ENCODE measurements at places on chromosomes 7 and 10.

DNA sequence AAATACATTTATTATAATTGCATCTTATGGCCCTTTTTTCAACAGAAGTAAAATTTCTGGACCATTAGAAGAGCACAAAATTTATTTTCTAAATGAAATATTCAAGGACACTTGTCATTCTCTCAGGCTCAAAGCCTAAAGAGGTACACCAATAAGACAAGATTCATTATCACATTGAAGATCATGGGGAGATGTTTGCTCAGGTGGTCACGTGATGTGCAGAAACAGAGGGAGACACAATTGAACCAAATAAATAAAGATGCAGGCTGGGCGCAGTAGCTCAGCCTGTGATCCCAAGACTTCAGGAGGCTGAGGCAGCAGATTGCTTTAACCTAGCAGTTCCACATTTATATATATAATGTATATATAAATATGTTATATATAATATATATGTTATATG is 53.2 kb upstream of the TMEM254 start:
- H3K27me3 ChIP-seq = no peaks in the 10 kb centered on the region
- H3K27ac ChIP-seq = no peak overlapping the region
- H3K4me1 ChIP-seq = no peaks in the 10 kb centered on the region
- no peak for DNase-seq

GRCh38 chr10:25552283-25552919 is 377.6 kb downstream of the GPR158 start:
- H3K4me1 ChIP-seq = no peaks in the 10 kb centered on the region
- no peak for DNase-seq
- no peak overlapping the region for H3K27ac ChIP-seq

DNA sequence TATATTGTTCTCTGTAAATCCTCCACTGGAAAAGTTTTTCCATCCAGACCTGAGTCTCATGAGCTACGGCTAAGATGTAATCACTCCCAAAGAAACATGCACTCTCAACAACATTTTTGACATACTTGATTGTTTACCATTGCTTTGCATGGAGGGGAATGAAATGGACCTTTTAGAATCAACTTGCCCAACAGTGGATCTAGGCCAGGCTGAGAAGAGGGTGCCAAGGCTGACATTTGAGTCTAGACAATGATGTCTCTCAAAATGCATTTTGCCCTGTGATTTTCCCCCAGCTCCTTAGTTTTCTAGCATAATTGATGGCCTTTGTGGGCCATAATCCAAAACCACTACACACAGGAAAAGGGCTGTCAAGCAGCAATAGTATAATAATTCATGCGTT is 297.9 kb upstream of the KLF6 start:
- H3K4me3 ChIP-seq = no peak overlapping the region
- H3K36me3 ChIP-seq = no peaks in the 10 kb centered on the region
- no peaks in the 10 kb centered on the region for H3K27me3 ChIP-seq
- peak overlapping the region; percentile 60 for H3K27ac ChIP-seq

- no peaks in the 10 kb centered on the region for H3K4me1 ChIP-seq
- no peaks in the 10 kb centered on the region for H3K27me3 ChIP-seq
- H3K36me3 ChIP-seq = no peaks in the 10 kb centered on the region
Observed at GRCh38 chr10:68423522-68423921, 16.4 kb upstream of the RUFY2 start.

DNA sequence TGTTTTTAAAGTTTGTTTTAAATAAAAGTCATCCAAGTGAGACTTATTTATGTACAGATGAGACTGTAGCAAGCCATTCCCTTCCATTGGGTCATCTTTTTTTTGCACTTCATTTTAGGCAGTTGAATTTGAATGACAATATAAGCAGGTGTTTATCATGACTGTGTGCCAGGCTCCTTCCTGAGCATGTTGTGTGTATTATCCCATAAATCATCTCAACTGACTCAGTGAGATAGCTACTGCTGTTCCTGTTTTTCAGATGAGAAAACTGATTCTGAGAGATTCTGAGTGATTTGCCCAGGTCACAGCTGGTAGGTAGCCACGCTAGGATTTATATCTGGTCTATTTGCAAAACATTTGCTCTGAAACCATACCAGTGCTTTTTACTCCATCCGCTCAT is 11.7 kb downstream of the TMEM254 start:
- H3K27ac ChIP-seq = no peak overlapping the region
- no peaks in the 10 kb centered on the region for H3K4me1 ChIP-seq
- H3K27me3 ChIP-seq = no peaks in the 10 kb centered on the region
- H3K4me3 ChIP-seq = no peak overlapping the region
- DNase-seq = no peak
- no peaks in the 10 kb centered on the region for H3K36me3 ChIP-seq

GRCh38 chr10:110680273-110681020 is 36.3 kb downstream of the RBM20 start:
- no peaks in the 10 kb centered on the region for H3K4me1 ChIP-seq
- DNase-seq = no peak
- H3K27me3 ChIP-seq = peaks cover 4% of the 10 kb centered on the region
- H3K27ac ChIP-seq = no peak overlapping the region
- H3K4me3 ChIP-seq = no peak overlapping the region

- H3K36me3 ChIP-seq = no peaks in the 10 kb centered on the region
- H3K27ac ChIP-seq = no peak overlapping the region
- no peak overlapping the region for H3K4me3 ChIP-seq
- H3K4me1 ChIP-seq = no peaks in the 10 kb centered on the region
- H3K27me3 ChIP-seq = no peaks in the 10 kb centered on the region
- DNase-seq = no peak
Observed at GRCh38 chr7:157297185-157297584, 39.6 kb upstream of the DNAJB6 start.

DNA sequence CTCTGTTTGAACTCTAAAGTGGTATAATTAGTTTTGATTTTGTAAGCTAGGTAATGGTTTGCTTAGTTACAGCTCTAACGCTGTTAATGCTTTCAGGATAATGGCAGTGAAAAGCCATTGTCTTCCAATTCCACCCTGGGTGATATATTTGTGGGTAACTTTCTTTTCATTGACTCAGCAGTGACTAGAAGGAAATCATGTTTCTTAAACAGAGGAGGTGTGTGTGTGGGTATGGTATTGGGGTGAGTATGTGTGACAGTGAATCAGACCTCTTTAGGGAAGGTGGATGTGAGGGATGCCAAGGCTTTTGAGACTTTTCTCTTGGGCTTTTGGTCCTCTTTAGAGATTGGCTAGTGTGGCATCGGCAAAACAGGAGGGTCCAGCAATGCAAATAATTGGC is 13.6 kb downstream of the ENTPD7 start:
- no peaks in the 10 kb centered on the region for H3K27me3 ChIP-seq
- H3K36me3 ChIP-seq = no peaks in the 10 kb centered on the region
- peaks cover 6% of the 10 kb centered on the region for H3K4me1 ChIP-seq
- DNase-seq = no peak

DNA sequence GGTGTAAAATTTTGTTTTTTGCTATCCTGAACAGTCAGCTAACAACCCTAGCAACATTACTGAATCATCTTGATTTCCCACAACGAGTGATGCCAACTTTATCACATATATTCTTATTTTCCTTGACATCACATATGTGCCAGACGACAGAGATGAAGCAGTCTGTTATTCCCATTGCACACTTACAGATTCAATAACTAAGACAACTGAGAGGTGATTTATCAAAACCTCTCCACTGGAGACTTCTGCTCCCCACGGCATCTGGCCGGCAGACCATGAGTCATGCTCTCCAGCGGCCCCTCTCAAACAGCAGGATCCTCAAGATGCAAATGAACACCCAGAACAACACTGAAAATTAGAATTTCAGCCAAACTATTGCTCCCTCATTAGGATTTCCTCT is 57.1 kb downstream of the AMPH start:
- no peak overlapping the region for H3K27ac ChIP-seq
- H3K4me3 ChIP-seq = no peak overlapping the region
- DNase-seq = no peak
- H3K4me1 ChIP-seq = no peaks in the 10 kb centered on the region
- no peaks in the 10 kb centered on the region for H3K36me3 ChIP-seq

GRCh38 chr7:30525429-30525828 is 20.8 kb upstream of the GGCT start:
- H3K27ac ChIP-seq = peak overlapping the region; percentile 55
- peak; percentile 41 for DNase-seq
- no peak overlapping the region for H3K4me3 ChIP-seq
- no peaks in the 10 kb centered on the region for H3K27me3 ChIP-seq

GRCh38 chr10:74039561-74040145 is 41.7 kb downstream of the VCL start:
- no peak for DNase-seq
- H3K4me1 ChIP-seq = no peaks in the 10 kb centered on the region
- peak overlapping the region; percentile 38 for H3K27ac ChIP-seq

- H3K36me3 ChIP-seq = no peaks in the 10 kb centered on the region
- H3K27ac ChIP-seq = no peak overlapping the region
- no peak for DNase-seq
- H3K27me3 ChIP-seq = no peaks in the 10 kb centered on the region
- H3K4me3 ChIP-seq = no peak overlapping the region
Observed at GRCh38 chr10:104417637-104418292, 64.1 kb downstream of the CFAP58 start.

DNA sequence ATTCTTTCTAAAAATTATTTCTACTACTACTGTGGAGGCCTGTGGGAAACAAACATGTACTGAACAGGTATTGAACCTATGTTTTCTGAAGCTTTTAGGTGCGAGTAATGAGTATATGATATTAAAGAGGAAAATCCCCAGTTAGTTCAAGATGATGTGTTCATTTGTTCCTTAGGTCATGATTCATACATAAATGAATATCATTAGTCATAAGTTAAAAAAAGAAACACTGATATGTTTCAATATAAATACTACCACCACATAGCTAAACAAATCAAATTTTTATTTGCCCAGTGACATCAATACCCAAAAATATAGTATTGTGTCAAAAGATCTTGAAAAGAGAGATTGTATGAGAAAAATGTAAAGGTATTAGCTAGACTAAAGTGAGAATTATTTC is 210.7 kb upstream of the GNAI1 start:
- H3K4me3 ChIP-seq = no peak overlapping the region
- no peaks in the 10 kb centered on the region for H3K27me3 ChIP-seq
- no peak overlapping the region for H3K27ac ChIP-seq
- no peaks in the 10 kb centered on the region for H3K36me3 ChIP-seq

DNA sequence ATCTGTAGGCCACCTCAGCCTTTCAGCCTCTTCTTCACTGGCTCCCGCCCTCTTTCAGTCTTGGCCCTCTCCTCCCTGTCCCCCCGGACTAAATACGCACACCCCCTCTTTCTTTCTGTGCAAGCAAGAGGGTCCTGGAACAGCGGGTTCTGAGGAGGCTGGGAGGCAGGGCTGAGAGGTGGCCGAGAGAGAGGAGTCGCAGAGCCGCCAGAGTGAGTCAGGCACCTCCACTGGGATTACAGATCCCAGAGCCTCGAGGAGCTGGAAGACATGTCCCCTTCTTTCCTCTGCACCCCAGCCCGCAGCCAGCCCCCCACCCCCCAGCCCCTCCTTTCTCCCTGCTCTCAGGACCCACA is 182 bp downstream of the CCDC136 start:
- H3K27ac ChIP-seq = no peak overlapping the region
- H3K27me3 ChIP-seq = peaks cover 7% of the 10 kb centered on the region
- no peaks in the 10 kb centered on the region for H3K36me3 ChIP-seq
- peaks cover 11% of the 10 kb centered on the region for H3K4me1 ChIP-seq

DNA sequence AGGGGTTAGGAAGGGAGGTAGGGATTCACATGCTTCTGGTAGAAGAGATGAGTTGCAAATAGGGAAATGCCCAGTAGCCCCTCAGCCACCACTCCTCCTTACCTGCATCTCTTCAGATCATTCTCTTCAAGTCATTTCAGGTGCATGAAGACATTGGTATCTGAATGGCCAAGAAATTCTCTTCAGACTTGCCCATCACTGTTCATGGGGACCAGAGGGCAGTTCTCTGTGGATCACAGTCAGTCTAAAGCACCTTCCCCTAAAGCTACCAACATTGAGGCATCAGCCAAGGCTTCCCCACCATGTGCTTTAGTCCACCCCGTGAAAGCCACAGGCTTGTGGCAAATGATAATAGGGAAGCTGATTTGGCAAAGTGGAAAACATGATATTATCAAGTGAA is 319.4 kb upstream of the ZNF32 start:
- H3K27me3 ChIP-seq = no peaks in the 10 kb centered on the region
- H3K4me1 ChIP-seq = no peaks in the 10 kb centered on the region
- no peak for DNase-seq
- H3K36me3 ChIP-seq = no peaks in the 10 kb centered on the region
- no peak overlapping the region for H3K4me3 ChIP-seq

DNA sequence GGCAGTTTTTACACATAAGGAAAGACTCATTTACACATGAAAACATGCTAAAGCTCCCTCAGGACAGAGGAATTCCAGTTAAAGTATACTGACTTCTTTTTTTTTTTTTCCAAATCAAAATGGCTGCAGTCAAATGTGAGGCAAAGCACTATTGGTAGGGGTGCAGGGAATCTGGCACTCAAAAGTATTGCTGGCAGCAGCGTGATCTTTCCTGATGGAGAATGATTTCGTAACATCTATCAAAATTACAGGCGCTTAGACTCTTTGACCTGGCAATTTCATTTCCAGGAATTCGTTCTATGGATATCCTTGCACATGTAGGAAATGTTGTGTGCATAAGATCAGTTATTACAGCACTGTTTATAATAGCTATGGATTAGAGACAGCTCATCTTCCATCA is 65.7 kb downstream of the VSTM4 start:
- no peak for DNase-seq
- no peak overlapping the region for H3K27ac ChIP-seq
- H3K36me3 ChIP-seq = no peaks in the 10 kb centered on the region
- peaks cover 7% of the 10 kb centered on the region for H3K4me1 ChIP-seq
- H3K27me3 ChIP-seq = no peaks in the 10 kb centered on the region

DNA sequence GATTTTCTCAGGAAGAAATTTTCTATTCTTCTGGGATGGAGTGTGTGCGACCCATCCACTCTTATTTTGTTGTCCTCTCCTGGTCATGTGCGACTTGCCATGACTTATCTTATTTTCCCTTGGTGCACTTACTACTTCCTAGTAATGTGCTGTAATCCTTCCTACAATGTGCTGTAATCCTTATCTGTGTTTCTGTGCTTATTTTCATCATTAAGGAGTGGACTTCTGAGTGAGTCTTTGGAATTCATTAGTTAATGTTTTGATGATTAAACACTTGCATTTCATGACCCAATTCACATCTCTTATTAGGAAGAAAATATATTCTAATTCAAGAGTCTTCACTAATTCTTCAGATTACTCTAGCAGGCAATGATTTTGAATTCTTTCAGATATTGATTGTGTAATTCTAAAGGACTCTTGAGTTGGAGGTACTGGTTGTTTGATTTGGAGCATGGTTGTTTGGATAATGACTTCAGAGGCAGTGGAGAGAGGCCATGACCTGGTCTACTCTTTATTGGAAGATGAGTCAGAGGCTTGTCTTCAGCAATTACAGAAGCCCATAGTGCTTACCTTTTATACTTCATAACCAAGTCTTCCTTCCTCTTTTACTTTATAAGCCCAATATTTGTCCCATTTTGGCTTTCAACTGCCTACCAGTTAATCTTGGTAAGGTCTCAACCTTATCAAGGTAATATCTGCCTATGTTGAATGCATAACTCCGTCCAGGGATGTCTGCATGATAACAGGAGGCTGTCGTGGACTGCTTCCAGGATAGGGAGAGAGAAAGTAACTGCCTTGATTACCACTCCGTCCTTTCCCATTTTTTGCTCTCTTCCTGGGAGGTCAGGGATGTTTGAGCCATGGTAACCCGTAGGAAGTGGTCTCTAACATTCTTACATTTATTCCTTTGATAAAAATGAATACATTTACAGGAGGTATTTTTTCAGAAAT is 278.3 kb upstream of the SP8 start:
- H3K4me1 ChIP-seq = no peaks in the 10 kb centered on the region
- no peak overlapping the region for H3K4me3 ChIP-seq
- H3K27ac ChIP-seq = peak overlapping the region; percentile 33
- no peaks in the 10 kb centered on the region for H3K36me3 ChIP-seq
- peak; percentile 26 for DNase-seq

GRCh38 chr10:28075424-28075823 is 76.5 kb upstream of the ODAD2 start:
- H3K4me1 ChIP-seq = no peaks in the 10 kb centered on the region
- no peak for DNase-seq
- H3K36me3 ChIP-seq = no peaks in the 10 kb centered on the region

All from hepatocyte (in vitro differentiated cells).